NCI-H1092 (cell line): ENCODE measurements at places on chromosomes 3 and 15.

DNA sequence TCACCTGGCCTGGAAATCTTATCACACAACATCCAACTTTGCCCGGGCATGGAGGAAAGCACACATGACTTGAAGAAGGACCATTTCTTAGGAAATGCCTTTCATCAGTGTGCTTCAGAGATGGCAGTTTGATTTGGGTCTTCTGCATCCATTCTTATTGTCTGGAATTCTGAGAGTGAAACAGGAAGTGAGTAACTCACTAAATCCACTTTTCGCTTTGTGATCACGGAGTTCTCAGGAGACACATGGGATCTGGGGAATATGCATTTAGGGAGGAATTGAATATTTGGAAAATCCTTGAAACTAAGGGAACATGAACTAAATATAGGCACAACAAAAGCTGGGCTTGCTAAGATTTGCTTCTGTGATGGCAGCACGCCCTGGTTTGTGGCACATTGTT lies 212.5 kb upstream of the FEZF2 start:
- DNase-seq, result no peak

GRCh38 chr3:185399737-185400667 lies 37.1 kb downstream of the MAP3K13 start:
- no peak for DNase-seq

GRCh38 chr3:65411367-65411766 lies 627.4 kb downstream of the MAGI1 start:
- DNase-seq, result no peak

GRCh38 chr15:59931646-59932261 lies 72.4 kb upstream of the FOXB1 start:
- DNase-seq, result no peak

GRCh38 chr3:16741890-16742289 lies 136.7 kb upstream of the DAZL start:
- no peak for DNase-seq

DNA sequence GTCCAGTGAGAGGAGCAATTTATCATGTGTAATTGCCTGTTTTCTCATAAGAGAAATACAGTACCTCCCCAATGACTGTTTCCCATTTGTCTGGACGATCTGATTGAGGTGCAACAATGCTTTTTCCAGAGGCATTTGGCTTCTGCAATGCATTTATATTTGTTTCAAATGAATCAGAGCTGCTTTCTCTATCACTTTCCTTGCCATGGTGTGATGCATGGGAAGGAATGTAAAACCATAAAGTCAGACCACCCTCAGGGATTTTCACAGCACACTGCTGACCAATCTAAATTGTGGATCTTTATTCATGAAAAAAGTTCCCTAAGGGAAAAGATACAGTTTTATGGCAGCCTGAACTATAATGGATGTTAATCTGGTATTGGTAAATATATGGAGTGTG lies 333.0 kb downstream of the ZNF385D start:
- no peak for DNase-seq

GRCh38 chr3:64741341-64741740 lies 53.5 kb upstream of the ADAMTS9 start:
- DNase-seq, result no peak

GRCh38 chr15:81271761-81272644 lies 51.9 kb downstream of the STARD5 start:
- DNase-seq, result no peak

DNA sequence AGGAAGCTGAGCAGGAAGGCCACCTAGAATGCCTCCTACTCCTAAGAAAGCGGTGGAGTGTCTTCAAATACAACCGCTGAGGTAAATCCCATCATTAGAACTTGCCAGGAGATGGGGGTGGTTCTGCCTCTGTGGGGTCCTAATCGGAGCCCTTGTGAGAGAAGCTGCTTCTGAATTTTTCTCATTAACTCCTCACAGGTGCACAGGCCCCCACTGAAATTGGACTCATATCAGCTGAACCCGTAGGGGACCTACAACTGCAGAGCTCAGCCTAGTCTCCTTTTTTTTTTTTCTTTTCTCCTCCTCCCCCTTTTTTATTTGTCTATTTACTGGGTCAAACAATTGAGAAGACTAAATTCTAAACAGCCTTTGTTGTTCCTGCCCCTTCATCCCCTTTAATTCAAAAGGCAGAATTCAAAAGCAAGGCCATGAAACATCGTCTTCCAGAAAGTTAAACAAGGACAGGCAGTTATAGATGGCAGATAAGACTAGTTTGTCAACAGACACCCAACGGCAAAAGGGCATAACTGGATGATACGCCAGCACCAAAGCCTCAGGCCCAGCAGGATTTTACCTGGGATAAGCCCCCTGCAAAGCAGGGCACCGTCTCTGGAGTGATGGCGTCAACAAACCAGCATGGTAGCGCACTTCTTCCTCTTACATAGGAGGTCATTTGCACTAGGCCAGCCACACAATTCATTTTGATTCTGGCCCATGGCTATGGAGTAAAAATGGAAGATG lies 213.7 kb upstream of the HES1 start:
- DNase-seq, result no peak

GRCh38 chr15:87743562-87743961 lies 513.0 kb downstream of the NTRK3 start:
- no peak for DNase-seq

DNA sequence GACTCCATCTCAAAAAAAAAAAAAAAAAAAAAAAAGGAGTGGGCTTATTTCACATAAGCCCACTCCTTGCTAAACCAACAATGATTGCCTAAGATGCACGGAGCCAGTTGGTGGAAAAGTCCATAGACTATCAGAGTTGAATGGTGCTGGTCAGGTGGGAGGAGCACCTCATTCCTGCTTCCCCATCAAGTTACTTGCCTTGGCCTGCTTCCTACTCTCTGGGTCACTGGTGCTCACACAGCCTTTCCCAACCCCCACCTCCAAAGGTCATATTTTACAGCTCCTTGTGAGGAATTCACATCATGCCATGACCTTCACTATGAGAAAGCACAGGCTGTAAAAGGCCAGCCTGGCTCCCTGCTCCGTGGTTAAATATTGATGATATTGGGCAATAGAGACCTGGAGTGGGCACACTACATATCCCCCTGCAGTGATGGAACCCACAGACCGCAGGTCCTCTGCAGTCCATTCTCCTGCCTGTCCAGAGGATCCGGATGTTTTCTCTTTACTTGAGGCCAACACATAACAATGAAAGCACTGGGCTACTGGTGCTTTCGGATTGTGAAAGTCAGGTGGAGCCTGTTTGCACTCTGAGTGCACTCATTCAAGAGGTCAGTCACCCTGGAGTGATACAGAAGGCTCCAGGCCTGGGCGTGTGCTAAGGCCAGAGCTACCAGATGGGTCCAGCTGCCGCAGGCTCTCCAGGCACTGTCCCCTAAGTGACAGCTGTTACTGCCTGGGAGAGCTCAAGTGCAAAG lies at the start of gene SLC51B:
SLC51B (plus strand) TSS at position 664 of the 758 bp plus-strand sequence. CDS start 4,618 bp downstream, outside the sequence.
- no peak for DNase-seq

DNA sequence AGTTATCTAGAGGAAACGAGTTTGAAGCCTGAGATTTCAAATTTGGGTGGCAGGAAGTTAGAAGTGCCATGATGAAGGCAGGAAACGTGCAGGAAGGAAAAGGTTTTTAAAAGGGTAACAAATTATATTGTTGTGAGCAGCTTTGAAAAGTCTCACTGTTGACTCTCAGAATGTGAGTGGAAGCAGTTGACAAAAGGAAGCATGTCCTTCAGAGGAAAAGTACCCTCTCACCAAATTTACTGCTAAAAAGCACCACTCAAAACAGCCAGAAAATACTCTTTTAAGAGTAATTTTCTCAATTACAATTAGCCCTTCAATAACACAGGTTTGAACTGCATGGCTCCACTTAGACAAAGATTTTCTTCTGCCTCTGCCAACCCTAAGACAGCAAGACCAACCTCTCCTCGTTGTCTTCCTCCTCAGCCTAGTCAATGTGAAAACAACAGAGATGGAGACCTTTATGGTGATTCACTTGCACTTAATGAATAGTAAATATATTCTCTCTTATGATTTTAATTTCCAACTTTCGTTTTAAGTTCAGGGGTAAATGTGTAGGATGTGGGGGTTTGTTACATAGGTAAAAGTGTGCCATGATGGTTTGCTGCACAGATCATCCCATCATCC lies 117.1 kb upstream of the LIPC start:
- no peak for DNase-seq

DNA sequence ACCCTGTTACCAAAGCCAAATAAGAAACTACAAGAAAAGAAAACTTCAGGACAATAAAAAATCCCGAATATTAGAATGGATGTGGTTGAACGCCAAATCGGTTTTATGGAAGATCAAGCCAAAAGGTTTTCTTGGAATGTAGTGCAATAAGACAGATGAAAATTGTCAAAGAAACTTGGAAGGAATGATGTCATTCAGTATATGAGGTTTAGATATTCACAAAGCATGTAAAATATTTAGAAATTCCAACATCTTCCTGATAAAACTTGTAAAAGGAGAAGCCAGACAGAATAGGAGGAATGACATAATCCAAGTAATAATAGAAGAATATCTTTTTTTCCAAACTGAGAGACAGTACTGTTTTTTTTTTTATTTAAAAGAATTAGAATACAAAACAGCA lies 130.3 kb upstream of the ZPLD1 start:
- DNase-seq, result no peak

DNA sequence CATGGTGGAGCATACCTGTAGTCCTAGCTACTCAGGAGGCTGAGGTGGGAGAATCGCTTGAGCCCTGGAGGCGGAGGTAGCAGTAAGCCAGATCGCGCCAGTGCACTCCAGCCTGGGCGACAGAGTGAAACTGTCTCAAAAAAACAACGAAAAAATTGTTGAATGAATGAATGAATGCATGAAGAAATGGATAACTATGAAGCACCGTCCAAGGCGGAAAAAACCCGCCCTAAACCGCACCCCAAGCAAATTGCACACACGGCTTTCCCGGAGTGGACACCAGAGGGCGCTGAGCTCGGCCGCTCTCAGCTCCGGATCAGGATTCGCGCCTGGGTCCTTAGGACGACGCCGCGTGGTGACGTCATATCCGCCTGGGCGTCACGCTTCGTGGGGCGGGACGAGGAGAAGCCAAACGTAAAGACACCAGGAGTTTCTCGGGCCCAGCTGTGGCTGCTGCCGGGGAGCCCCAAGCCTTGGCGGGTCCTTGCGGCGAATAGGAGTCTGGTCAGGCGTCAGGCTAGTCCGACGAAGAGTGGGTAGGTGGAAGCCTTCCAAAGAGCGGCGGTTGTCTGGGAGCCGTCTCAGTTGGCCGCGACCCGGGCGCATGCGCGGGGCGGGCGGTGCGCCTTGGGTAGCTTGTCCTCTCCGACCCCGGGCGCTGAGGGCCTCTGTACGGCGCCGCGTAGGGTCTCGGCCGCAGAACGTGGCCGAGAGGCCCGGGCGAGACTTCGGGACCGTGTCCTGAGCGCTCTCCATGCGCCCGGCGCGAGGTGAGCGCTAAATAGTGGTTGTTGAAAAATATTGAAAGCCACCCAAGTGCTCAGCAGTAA lies at the start of the genes HTD2 and RPP14:
HTD2 (plus strand) TSS at position 639 of the 830 bp plus-strand sequence. CDS start 11,094 bp downstream, outside the sequence.
RPP14 (plus strand) TSS at position 364 of the 830 bp plus-strand sequence. CDS start 4,085 bp downstream, outside the sequence.
- peak; percentile 90 for DNase-seq

DNA sequence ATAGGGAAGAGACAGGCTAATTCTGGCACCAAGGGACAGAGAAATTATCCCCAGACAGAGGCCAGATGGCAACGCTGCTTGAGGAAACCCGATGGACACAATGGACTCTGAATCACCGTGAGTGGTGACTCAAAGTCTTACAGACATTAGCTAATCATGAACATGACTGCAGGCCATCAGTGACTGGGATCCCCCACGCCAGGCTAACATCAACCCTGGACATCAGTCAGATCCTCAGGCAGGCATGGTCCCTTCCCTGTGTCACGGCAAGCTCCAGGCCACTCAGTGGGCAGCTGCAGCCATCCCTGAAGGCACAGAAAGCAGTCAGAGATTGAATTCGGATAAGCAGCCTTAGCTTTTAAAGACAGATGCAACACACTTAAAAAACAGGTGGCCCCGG lies 23.8 kb upstream of the OXTR start:
- no peak for DNase-seq

GRCh38 chr3:196624907-196625306 lies 14.6 kb upstream of the NRROS start:
- no peak for DNase-seq

- no peak for DNase-seq
Measured at GRCh38 chr3:149493315-149494021, 19.0 kb downstream of the TM4SF4 start.

- peak; percentile 26 for DNase-seq
Measured at GRCh38 chr3:124352149-124352539, 360.2 kb upstream of the ROPN1 start.

DNA sequence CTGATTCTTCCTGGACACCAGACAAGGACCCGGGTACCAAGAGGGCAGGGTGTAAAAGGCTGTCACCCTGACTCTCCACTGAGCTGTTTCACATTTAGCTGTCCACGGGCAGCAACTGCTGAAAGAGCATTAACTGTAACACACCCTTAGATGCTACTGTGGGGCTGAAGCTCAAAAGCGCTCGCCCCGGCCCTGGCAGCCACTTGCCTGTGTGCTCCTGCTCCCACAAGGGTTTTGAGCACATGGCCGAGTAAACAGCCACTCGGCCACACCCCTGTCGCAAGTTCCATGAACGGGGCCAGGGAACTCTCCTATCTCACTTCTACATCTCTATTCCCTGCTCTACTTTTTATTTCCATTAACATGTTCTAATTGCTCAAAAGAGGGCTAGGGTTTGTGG lies 421.7 kb downstream of the TUSC7 start:
- no peak for DNase-seq

DNA sequence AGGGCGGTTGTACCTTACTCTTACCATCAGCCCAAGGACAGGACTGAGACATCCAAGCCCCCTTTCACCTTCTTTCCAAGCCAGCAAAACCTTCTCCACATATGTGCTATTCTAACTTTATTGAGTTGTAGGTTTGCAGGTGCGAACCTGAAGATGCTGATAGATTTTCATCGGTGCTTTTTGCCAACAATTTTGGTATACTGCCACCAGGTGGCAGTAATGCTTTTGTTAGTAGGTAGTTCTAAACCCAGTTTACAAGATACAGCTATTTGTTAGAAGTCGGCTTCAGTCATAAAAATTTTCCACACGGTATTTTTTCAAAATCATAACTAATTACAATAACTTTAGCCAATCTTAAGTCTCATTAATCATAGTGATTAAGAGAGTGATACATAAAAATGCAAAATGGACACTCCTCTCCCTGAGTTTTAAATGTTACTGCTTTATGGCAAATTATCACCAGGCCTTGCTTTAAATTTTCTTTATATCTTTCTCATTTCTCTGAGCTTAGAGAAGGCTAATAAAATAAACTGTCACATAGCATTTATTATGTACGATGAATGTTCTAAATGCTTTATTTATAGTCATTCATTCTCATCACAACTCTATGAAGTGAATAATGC lies 636 bp downstream of the TBC1D21 start:
- no peak for DNase-seq

DNA sequence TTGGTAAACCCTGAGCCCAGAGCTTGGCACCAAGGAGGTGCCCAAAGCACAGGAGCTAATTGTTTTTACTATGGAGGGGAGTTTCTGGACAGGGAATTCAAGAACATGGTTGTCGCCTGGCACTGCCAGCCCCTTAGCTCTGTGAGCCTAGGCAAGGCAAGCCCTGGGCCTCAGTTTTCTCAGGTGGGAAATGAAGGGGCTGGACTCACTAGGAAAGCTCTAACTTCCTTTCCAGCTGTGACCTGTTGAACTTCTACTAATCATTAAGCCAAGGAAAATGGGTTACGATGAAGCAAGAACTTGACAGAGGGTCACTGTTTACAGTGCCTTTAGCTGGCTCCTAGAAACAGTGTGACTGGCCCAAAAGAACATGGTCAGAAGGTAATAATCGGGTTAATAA lies 277.2 kb downstream of the SHQ1 start:
- DNase-seq, result no peak

GRCh38 chr15:87502173-87502572 lies 754.4 kb downstream of the NTRK3 start:
- DNase-seq, result no peak

GRCh38 chr15:88391700-88392099 lies 75.5 kb downstream of the MRPL46 start:
- no peak for DNase-seq
